ENCODE measurements at places on chromosomes 11 and 22. TPM values are rescaled to one million over a fixed set of nuclear protein-coding genes. Genes with fewer than 3 reads are reported as not detected.

DNA sequence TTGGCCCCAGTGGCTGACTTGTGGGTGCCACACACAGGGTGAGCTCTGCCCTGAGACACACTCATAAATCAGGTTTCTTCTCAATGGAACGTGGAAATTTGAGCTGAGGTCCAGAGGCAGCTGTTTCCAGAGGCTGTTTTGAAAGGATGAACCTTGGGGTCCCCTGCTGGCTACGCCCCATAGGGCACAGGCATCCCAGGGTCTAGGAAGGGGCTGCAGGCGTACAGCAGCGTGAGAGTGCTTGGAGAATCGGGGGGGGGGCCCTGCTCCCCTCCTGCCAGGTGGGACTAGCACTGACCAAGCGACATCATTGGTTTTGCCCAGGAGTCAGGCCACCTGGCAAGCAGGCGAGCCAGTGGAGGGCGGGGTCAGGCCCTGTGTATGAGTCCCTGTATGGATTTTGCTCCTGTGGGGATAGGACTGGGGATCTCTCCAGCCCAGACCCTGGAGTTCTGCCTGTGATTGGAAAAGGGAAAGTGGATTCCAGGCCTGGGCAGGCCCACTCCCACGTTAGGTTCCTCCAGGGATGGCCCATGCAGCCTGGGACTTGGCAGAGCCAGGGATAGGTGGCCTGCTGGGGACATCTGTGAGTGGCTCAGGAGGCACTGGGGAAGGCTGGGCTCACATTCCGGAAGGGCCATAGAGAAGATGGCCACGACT is 61.0 kb downstream of the FBXO7 start:
- DNase-seq, result no peak

- no peak for DNase-seq
Measured at GRCh38 chr11:15367695-15368094, 253.0 kb downstream of the INSC start.

- no peak for DNase-seq
Measured at GRCh38 chr22:19864538-19865106, 9.9 kb upstream of the GNB1L start.

Gene ASCL3
- not detected for total RNA-seq

Gene DPP3
- 140 TPM for total RNA-seq

Gene DTX4
- 7.6 TPM for total RNA-seq

Gene SCUBE1
- not detected for total RNA-seq

Gene TRPM5
- total RNA-seq, result not detected

- no peak for DNase-seq
Measured at GRCh38 chr11:69373251-69373635, 79.3 kb downstream of the MYEOV start.

- no peak for DNase-seq
Measured at GRCh38 chr11:33558097-33558496, 142.5 kb downstream of the C11orf91 start.

GRCh38 chr11:108672113-108672512 is 7.2 kb downstream of the DDX10 start:
- no peak for DNase-seq

GRCh38 chr11:2990617-2991451 is 1.3 kb downstream of the NAP1L4 start:
- DNase-seq, result peak; percentile 46

- DNase-seq, result peak; percentile 29
Measured at GRCh38 chr22:28027453-28028448, 108.7 kb upstream of the PITPNB start.

- DNase-seq, result no peak
Measured at GRCh38 chr11:110497231-110497978, 67.7 kb downstream of the FDX1 start.

GRCh38 chr11:12741671-12742216 is 67.5 kb downstream of the TEAD1 start:
- no peak for DNase-seq

DNA sequence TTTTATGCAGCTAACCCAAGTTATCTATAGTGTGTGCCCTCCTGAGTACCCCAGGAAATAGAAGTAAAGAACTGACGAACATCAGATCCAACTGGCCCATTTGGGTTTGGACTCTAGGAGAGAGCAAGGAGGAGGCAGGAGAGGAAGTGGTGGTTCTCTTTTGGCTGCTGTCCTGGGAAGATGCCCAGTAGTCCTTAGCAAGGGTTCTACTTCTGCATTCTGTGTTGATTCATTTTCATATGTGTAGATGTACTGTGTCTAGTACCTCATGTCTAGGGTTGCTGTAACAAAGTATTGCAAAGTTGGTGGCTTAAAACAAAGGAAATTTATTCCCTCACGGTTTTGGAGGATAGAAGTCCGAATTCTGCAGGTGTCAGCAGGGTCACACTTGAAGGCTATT is 6.6 kb upstream of the MMP27 start:
- no peak for DNase-seq

Gene LRRC75B
- 1.5 TPM for total RNA-seq

Gene STK33
- not detected for total RNA-seq

DNA sequence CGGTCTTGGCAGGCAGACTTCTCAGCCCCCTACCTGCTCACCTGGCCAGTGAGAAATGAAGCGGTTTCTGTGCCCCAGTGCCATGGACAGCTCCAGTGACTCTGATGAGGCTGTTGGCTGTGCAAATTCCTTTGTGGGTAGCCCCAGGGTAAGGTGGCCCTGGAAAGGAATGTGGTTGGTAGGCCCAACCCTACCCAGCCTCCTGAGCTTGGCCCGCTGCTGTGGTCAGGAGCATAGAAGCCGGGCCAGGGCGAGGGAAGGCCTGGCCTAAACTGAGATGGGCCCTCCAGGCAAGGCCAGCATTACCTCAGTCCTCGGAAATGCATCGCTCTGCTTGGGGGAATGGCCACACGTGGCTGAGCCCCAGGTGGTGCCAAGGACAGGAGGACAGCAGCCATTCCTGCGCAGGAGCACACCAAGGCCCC is 16.9 kb downstream of the DAGLA start:
- DNase-seq, result no peak

Gene RAB36
- 0.42 TPM for total RNA-seq

DNA sequence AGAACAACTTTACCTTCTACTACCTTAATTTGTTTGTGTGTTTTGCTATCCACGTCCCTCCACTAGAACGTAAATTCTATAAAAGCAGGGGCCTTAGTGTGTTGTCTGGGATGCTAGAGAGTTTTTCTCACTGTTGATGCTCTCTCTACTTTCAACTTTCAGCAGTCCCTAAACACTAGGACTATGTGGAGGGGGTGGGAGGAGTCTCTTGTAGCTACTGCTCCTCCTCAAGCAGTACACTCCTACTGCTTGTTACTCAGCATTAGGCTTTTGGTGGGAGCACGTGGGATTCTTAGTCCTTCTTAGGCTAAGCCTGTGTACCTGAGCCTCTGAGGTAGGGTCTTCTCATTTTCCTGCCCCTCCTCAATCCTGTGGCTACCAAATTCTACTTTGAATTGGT is 56.3 kb downstream of the ARHGAP20 start:
- DNase-seq, result no peak

DNA sequence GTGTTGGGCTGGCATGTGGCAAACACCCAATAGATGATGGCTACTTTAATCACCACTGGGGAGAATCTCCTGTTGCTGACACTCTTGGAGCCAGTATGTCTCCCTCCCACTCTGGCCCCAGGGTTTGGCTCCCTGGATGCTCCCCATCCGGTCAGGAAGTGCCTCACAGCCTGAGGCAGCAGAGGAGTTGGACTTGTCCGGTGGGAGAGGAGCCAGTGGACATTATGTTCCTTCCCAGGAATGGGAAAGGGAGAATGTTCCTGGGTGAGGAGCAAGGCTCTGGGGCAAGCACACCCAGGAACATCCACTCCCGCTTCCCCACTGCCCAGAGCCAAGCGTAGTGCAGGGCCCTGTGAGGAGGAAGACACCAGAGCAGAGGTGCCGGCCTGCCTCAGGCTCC is 84.6 kb upstream of the NAV2 start:
- DNase-seq, result peak; percentile 4

- no peak for DNase-seq
Measured at GRCh38 chr11:13008061-13008435, 1.1 kb upstream of the RASSF10 start.

DNA sequence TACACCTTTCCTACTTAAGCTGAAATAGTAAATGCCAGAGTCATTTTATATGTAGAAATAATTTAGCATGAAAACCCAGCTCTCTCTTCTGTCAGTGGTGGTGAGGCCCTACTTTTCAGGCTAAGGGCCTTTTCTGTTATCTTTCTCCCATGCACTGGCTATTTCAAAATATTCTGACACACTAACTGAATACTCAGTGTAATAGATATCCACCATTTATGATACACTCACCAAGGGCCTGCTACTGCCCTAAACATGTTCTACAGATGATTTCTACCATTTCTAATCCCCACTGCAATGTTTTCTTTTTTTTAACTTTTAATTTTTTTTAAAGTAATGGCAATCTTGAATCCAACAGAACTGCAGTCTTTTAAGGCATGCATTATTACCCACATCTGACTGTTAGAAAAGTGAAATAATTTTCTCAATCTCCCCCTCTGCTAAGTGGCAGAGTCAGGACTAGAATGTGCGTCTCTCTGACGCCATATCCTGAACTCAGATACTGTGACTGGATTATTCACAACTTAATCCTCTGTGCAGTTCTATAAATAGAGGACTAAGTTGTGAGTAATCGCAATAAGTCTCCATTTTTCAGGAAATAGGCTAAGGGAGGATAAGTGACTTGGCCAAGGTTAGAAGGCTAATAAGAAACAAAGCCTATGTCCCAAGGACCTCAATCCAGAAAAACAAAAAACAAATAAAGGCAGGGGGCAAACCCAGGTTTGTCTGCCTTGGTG is 44.0 kb downstream of the GRAMD1B start:
- DNase-seq, result peak; percentile 12

Gene C1QTNF5
- total RNA-seq, result 0.11 TPM

DNA sequence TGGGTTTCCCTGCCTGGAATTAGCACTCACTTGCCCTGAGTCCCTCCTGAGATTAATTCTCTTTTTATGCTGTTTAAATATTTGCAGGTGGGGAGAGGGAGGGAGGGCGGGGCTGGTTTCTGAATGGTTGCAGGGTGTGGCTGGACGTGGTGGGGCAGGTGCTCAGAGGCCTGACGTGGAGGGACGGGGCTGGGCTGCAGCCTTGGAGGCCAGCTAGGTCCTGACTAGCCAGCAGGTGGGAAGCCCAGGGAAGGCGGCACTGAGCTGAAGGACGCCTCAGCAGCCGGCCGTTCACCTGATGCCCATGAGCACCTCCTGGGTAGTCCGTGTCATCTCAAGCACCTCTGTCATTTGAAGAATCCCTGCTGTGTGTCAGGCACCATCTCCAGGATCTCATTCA is 21.3 kb downstream of the SGSM1 start:
- DNase-seq, result no peak

DNA sequence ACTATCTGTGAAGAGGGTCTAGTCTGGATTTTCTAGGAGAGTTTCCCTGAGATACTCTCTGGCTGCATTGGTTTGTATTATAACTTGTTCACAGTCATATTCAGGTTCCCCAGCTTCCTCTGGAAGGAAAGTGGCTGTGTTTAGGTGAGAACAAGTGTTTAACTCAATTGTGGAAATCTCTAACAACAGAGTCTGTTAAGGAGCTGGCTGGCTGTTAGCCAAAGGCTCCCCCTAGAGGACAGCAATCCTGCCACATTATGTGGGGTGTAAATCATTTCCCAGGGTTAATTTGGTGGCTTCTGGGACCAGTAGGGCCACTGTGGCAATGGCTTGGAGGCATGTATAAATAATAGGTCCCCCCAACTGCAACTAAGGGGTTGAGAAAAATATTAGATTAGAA is 18.4 kb downstream of the MS4A6E start:
- peak; percentile 43 for DNase-seq

GRCh38 chr22:32583921-32584335 is 109.3 kb downstream of the FBXO7 start:
- DNase-seq, result no peak

GRCh38 chr11:45578316-45578715 is 87.1 kb downstream of the CHST1 start:
- no peak for DNase-seq

GRCh38 chr11:102414559-102414958 is 38.0 kb downstream of the TMEM123 start:
- no peak for DNase-seq

DNA sequence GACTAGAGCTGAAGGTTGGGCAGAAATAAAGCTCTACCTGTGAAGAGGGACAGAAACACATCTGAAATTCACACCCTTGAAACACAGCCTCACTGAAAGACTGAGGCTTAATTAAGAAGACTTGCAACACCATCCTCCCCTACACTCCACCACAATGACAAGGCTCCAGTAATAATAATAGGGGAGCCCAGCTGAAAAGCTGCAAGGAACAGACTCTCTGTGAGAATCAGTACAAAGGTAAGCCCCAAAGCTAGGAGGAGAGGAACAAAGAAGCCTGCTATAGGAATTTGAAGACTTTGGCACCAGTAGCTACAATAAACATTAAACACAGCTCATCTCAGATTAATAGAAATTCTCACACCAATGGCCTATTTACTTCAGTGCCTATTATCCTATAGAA is 176.9 kb downstream of the FAT3 start:
- no peak for DNase-seq

- DNase-seq, result no peak
Measured at GRCh38 chr11:59380263-59381059, 21.8 kb downstream of the OR5AN1 start.

- DNase-seq, result no peak
Measured at GRCh38 chr11:108435066-108435465, 32.3 kb downstream of the C11orf65 start.

DNA sequence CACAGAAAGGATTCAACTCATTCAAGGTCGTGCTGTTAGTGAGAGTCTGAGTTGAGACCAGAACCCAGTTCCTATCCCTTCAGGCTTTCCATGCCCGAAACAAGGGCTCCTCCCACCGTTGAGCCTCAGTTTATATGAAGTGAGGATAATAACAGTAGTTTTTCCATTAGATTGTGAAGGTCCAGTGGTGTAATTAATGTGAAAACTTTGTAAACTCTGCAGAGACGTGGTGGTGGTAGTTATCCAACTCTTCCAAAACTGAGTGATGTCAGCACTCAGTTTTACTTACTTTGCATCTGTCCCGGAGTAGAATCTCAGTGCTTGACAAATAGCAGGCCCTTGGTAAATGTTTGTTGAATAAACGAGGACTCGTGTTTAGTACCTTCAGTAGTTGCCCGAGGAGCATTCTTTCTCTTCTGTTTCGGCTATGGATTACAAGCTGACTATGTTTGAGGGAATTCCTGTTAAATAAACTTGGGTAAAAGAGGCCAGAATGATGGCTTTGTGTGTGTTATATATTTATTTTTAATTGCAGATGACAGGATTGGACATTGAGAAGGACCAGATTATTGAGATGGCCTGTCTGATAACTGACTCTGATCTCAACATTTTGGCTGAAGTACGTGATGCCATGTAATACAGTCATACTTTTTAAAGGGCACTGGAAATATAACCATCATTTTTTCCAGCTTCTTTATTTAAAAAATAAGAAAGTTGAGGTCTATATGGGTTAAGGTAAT is 1.0 kb downstream of the REXO2 start:
- no peak for DNase-seq

- DNase-seq, result no peak
Measured at GRCh38 chr11:61447601-61448551, 18.0 kb downstream of the SDHAF2 start.

- no peak for DNase-seq
Measured at GRCh38 chr11:12764187-12764914, 90.1 kb downstream of the TEAD1 start.

GRCh38 chr11:62144641-62145255 is 20.9 kb downstream of the INCENP start:
- no peak for DNase-seq

Gene CD248
- total RNA-seq, result 629 TPM

GRCh38 chr22:36362075-36362474 is 25.7 kb downstream of the MYH9 start:
- DNase-seq, result no peak
